ENCODE measurements at places on chromosomes 13 and 19.

GRCh38 chr13:86788616-86789015 lies 882.6 kb upstream of the SLITRK5 start:
- DNase-seq: no peak

DNA sequence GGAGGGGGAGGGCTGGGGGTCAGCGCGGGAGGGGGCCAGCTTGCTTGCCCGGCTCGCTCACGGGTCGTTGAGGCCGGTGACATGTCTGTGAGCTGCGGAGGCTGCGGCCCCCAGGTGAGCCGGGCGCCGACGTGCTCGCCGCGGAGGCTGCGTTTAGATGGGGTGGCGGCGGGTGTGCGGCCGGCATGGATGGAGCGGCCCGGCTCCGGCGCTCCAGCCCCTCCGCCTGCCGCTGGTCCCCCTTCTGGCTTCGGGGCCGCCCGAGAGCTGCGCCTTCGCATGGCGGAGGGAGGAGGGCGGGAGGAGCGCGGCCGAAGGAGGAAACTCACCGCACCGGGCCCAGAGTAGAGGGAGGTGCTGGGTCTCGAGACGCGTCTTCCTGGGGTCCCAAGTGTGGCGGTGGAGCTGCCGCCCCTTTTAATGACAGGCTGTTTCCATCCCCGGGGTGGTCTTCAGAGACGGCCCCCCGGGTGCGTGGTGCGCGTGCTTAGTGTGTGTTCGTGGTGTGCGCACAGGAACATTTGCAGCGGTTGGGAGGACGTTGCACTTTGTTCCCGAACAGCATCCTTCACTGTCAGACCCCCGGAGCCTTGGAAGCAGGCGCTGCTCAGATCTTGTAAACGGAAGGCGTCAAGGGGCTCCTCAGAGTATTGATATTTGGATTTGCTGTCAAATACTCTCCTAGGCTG lies at the start of gene AKAP11:
Gene AKAP11, plus strand, starts transcription at position 38 of the 689 bp plus-strand sequence. CDS start 14,197 bp downstream, outside the sequence.
- DNase-seq: peak; percentile 51

GRCh38 chr19:7992575-7992974 lies 12.9 kb downstream of the ELAVL1 start:
- no peak for DNase-seq

- no peak for DNase-seq
These were observed 2.8 kb downstream of the IGFLR1 start for GRCh38 chr19:35739275-35740107.

- peak; percentile 78 for DNase-seq
These were observed 639 bp downstream of the LENG1 start for GRCh38 chr19:54158812-54159351.

DNA sequence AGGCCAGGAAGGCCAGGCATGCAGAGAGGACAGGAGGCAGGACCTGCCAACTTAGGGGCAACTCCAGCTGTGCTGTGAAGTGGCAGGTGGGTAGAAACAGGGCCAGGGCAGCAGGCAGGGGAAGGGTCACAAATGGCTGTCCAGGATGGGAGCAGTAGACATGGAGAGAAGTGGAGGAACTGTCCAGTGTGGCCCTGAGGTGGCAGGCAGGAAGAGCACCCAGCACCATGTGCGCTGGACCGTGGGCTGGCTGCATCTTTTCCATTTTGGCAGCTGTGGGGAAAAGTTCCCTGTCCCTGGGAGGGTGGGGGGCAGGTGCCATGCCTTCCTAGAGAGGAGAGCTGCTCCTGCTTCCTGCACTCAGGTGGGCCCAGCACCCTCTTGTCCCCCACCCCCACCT lies 13.8 kb downstream of the DEDD2 start:
- DNase-seq: no peak

Data from skin of body (tissue), 3 donors.